ENCODE measurements at places on chromosomes 5 and 9.

GRCh38 chr5:81121836-81122630, 111.1 kb upstream of the CKMT2 start:
- DNase-seq, result no peak

DNA sequence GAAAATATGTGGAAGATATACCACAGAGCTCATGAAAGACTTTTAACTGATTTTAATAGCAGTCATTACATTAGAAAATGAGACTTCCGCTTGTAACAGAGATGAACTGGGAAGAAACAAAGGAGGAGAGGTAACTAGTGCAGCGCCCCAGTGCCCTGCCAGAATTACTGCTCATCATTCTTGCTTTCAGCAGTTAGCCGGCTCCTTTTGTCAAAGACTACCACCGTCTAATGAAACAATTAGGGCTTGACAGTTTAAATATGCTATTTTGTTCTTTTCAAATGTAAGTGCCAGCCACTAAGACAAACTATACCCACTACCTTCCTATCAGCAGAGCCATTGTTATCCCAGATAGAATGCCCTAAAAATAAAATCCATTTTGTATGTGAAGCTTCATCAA, 328.4 kb downstream of the EFNA5 start:
- DNase-seq, result no peak

GRCh38 chr5:109567374-109568044, 122.2 kb upstream of the MAN2A1 start:
- no peak for DNase-seq

DNA sequence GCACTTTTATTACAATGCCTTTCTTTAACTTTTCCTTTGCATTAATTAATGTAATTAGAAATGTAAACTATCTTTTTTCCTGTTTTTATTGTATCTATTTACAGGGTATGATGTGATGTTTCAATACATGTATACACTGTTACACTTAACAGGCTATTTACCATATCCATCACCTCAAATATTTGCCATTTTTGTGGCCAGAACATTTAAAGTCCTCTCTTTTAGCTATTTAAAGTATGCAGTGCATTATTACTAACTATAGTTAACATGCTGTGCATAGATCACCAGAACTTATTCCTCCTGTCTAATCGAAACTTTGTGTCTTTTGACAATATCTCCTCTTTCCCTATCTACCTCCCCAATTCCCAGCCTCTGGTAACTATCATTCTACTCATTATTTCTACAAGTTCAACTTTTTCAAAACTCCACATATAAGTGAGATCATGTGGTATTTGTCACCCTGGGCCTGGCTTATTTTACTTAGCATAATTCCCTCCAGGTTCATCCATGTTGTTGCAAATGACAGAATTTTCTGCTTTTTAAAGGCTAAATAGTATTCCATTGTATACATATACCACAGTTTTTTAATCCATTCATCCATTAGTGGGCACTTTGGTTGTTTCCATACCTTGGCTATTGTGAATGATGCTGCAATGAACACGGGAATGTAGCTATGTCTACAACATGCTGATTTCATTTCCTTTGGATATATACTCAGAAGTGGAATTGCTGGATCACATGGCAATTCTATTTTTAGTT, 32.8 kb downstream of the OR2K2 start:
- DNase-seq, result no peak

- no peak for DNase-seq
Observed at GRCh38 chr5:103480246-103480645, 82.3 kb downstream of the NUDT12 start.

- DNase-seq, result no peak
Observed at GRCh38 chr5:141489841-141490240, 960 bp downstream of the PCDHGC5 start.

- peak; percentile 37 for DNase-seq
Observed at GRCh38 chr5:103582364-103582763, 19.8 kb upstream of the NUDT12 start.

GRCh38 chr9:137013571-137013940, 14.5 kb downstream of the ABCA2 start:
- no peak for DNase-seq

Measured in neuronal stem cell (in vitro differentiated cells).